Stimulated activated naive CD4-positive, alpha-beta T cell treated with Interleukin-2 at 50 U/mL for 16 hours (primary cell): ENCODE measurements at places on chromosomes 12 and 14.

DNA sequence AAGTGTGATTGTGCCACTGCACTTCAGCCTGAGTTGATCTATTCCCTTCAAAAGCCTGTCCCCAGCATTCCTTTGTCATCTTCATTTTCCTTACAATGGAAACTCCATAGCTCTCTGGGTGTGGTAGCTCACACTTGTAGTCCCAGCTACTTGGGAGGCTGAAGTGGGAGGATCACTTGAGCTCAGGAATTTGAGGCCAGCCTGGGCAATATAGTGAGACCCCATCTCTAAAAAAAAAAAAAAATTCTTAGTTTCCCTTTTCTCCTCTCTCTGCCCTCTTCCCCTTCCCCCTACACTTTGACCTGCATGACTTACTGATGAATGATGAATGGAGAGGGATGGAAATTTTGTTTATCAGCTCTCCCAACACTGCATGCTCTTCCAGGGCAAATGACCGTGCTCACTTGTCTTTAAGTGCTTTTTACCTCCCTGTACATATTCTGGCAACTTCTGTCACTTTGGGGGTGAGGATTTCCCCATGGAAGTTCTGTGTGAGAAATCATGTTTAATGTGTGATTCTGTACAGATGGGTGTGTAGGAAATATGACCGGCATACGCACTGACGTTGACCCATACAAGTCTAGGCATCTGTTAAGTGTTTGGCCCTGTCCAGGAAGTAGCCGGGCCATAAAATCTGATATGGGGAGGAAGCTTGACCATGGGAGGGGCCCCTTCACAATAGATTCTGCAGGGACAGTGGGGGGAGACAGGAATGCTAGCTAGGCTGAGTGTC lies 65.4 kb downstream of the ZFP36L1 start:
- DNase-seq = no peak

DNA sequence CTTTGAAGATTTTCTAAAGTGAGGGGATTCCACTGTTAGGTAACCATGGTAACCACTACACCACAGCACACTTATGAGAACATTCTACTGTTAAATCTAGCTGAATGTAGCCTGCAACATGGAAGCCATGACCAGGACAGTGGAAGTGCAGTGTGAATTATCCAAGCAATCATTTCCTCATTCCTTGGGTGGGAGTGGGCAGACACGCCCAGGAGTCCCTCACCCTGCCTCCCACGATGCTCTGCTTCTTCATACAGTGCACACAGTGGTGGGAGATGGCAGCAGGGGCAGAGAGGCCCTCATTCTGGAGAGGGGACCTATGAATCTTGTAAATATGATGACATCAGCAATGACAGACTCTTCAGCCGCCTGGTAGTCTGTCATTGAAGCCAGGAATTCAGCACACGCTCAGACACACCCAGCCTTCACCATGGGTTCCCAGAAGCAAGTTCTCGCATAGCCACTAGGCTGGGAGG lies 70.1 kb upstream of the HOXC13 start:
- DNase-seq = no peak

- no peak for DNase-seq
Measured at GRCh38 chr12:122610911-122611310, 83.9 kb downstream of the KNTC1 start.

- DNase-seq = no peak
Measured at GRCh38 chr12:45285717-45286116, 69.8 kb downstream of the ANO6 start.

- no peak for DNase-seq
Measured at GRCh38 chr12:110917961-110918360, 2.4 kb downstream of the MYL2 start.

DNA sequence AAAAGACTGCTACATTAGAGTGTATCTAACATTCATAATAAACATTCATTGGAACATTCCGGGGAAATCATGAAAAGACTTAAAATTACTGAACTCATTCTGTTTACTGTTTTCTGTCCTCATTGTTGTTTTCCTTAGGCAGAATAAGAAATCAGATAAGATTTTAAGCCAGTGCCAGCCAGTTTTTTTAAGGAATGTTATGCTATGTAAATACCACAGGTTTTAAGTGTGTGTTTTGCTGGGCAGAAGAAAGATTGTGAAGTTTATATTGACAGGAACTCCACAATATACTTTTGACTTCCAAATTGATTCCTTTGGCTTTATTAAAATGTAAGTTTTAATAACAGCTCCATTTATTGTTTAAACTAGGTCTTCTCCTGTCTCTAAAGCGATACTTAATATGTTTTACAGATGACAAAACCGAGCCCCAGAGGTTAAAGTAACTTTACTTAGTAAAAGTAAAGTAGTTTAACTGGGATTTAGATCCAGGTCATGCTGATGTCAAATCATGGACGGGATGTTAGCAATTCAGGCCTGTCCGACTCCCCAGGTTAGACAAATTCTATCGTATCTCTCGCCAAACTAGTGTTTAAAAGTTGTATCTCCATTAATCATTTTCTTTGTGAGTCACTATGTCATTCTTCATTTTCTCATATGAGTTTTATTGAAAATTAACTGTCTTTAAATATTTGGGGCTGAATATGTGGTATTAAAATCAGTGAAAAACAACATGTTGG lies 1.7 kb downstream of the LARP4 start:
- DNase-seq = no peak

DNA sequence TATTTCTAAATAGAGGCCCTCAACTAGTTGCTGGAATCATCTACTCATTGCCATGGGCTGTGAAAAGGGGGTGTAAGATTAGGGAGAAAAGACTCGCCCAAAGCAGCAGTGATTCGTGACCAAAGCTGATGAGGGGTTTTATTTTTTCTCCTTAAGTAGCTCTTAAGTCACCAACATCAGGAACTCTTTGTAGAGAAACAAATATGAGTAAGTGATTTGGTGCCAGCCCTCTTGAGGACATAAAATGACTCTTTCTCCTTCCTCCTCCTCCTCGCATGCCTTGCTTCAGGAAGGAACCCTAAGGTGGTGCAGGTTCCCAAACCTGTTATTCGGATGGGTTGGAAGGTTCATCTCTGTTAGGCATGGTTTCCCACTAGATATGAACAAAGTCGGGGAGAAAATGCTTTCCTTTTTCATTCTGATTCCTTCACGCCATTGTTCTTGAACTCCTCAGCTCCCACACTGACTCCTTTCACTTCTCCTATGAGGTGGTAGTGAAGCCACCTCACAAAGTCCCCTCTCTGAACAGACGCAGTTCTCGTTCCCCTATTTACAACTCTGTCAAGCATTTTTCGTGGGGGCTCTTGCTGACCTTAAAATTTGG lies 113.4 kb downstream of the ETV6 start:
- DNase-seq = no peak

DNA sequence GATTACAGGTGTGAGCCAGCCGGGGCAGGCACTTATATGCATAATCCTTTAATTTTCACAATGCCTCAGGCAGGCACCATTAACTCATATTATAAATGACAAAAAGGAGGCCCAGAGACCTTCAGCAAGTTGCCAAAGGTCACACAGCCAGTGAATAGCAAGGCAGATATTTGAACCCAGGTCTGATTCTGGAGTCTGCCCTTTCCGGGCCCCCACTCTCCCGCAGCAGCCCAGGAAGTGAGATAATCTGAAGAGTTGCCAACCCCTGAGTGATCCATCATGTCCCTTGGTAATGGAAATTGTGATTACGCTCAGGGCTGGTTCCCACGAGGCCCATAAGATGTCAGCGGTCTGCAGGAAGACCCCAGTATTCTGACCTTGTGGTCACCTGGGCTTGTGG lies 95.3 kb upstream of the MED13L start:
- no peak for DNase-seq

- DNase-seq = no peak
Measured at GRCh38 chr12:59927032-59927431, 331.2 kb downstream of the SLC16A7 start.

- no peak for DNase-seq
Measured at GRCh38 chr12:119208626-119209061, 29.9 kb downstream of the HSPB8 start.

GRCh38 chr14:71228711-71229110 lies 321.5 kb downstream of the PCNX1 start:
- DNase-seq = no peak

GRCh38 chr12:4148418-4149056 lies 125.0 kb upstream of the CCND2 start:
- peak; percentile 35 for DNase-seq

GRCh38 chr14:54381821-54382220 lies 15.0 kb upstream of the CDKN3 start:
- DNase-seq = no peak

DNA sequence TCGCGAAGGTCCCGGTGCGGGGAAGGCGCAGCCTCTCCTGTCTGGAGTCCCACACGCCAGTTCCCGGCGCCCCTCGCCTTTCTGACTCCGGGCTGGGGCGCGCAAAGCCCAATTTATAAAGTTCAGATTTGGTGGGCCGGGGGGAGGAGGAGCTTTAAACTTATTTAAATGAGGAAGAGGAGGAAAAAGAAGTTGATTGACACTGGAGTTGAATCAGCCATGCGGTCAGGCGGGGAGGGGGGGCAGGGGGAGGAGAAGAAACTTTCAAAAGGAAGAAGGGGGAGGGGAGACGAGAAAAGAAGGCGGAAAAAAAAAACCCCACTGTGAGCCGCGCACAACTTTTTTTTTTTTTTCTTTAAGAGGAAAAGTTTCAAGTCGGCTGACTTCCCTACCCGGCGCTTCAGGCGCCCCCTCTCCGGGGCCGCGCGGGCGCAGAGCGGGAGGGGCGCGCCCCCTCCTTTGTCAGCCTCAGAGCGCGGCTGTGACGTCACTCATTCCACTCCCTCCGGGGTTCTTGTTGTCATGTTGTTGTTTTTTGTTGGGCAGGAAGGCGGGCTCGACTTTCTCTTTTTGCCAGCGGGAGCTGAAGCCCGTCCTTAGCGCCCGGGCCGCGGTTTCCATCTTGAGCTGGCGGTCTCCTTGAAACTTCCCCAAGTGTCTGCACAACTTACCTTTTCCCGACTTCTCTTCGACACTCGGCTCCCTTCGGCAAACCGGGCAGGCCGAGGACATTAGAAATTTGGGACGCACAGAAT lies at the start of gene ZFP36L1:
ZFP36L1 (minus strand) TSS at position 89 of the 755 bp plus-strand sequence. CDS start 129 bp downstream, outside the sequence.
- peak; percentile 92 for DNase-seq

GRCh38 chr12:102806110-102806509 lies 110.9 kb downstream of the PAH start:
- DNase-seq = no peak

DNA sequence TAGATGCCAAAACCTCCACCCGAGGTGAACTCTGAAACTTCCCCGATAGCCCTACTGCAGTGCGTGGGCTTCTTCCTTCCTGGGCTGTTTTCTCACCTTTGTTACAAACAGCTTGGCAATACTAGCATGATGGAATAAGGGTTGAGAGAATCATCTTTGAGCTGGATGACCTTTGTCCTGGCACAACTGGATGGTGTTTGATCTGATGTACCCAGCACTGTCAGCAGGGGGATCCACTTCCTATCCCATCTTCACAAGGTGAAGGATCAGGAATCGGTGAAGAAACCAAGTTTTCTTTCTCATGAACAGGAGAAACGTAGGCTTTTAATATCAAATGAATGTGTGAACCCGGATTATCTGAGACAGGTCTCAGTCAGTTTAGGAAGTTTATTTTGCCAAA lies 19.5 kb upstream of the LRRC10 start:
- DNase-seq = no peak

- DNase-seq = no peak
Measured at GRCh38 chr12:132713123-132713522, 2.5 kb downstream of the PGAM5 start.

- no peak for DNase-seq
Measured at GRCh38 chr12:65956056-65956738, 131.9 kb downstream of the HMGA2 start.

DNA sequence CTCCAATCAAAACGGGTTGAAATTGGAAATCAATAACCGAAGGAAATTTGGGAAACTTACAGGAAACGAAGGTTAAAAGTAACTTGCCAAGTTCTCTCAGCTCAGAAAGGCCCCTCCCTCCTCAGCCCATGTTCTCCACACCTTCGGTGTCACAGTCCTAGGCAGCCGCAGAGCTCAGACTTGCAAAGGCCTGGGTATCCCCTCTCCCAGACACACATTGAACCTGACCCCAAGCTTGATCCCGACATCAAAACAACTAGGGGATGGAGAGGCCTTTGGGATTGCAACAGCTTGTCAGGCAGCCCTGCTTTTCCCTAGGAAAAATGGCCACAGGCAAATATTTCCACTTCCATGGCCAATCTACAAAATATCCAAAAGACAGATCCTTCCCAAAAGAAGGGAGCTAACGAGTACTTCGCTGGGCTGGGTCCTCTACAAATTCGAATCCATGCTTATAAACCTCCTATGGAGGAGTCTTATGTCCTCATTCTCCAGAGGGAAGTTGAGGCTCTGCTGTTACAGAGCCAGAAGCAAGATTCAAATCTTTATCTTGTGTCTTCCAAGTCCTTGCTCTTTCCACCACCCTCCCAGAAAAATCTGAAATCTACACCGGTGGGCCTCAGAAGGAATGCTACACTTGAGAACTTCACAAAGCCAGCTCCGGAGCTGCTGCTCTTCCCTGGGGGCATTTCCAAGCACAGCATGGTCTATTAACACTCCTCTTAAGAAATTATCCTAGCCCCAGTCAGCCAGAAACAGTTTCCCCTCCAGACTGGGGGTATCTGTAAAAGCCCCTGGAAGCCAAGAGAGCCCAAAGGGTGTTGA lies 35.7 kb upstream of the PNMA1 start:
- no peak for DNase-seq

DNA sequence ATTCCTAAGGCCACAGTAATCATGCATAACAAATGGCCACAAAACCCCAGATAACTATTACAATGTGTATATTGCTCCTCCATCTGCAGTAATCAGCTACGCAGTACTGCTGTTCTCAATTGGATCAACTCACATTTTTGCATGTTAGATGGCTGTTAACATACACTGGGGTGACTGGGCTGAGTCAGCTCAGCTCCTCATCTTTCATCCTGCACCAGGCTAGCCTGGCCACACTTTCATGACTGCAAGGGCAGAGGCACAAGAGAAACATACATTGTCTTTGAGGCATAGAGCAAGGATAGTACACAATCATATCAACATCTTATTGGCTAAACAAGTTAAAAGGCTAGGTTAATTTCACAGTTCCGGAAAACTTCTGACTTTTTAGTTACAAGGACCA lies 306.6 kb downstream of the SLC6A15 start:
- no peak for DNase-seq

- DNase-seq = no peak
Measured at GRCh38 chr12:51521554-51522276, 69.3 kb upstream of the SCN8A start.

DNA sequence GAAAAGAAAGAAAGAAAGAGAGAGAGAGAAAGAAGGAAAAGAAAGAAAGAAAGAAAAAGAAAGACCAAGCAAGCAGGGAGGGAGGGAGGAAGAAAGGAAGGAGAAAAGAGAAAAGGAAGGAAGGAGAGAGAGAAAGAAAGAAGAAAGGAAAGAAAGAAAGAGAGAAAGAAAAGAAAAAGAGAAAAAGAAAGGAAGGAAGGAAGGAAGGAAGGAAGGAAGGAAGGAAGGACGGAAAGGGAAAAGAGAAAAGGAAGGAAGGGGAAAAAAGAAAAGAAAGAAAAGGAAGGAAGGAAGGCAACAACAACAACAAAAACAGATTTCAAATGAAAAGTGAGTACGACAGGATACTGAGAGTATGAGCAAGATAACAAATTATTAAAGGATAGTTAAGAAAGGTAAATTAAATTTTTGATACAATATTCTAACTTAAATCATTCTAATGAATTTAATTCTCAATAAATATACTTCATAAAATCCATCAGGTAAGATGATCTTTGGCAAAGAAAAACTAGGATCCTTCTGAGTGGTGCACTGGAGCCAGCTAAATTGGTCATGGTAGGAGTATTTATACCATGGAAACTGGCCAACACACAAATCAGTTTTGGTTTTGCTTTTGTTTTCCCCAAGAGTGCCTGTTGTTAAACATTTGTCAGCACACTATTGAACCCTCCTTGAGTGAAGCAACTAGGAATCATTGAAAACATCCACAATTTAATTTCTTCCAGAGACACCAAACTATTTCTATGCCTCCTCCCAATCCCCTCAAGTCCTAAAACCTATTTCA lies 56.1 kb upstream of the DYRK2 start:
- DNase-seq = no peak
